ENCODE measurements at places on chromosomes 3 and 15.

GRCh38 chr3:121436641-121437040, 109.1 kb downstream of the POLQ start:
- DNase-seq: no peak

GRCh38 chr3:113441051-113441770, at the start of gene CFAP44:
Gene CFAP44, minus strand, starts transcription at chr3:113441493. Its CDS starts 7,829 bp downstream, at chr3:113433664.
- DNase-seq: peak; percentile 76

DNA sequence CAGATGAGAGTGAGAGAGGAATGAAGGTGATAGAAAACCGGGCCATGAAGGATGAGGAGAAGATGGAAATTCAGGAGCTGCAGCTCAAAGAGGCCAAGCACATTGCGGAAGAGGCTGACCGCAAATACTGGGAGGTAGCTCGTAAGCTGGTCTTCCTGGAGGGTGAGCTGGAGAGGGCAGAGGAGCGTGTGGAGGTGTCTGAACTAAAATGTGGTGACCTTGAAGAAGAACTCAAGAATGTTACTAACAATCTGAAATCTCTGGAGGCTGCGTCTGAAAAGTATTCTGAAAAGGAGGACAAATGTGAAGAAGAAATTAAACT, 88.9 kb downstream of the EOMES start:
- no peak for DNase-seq

DNA sequence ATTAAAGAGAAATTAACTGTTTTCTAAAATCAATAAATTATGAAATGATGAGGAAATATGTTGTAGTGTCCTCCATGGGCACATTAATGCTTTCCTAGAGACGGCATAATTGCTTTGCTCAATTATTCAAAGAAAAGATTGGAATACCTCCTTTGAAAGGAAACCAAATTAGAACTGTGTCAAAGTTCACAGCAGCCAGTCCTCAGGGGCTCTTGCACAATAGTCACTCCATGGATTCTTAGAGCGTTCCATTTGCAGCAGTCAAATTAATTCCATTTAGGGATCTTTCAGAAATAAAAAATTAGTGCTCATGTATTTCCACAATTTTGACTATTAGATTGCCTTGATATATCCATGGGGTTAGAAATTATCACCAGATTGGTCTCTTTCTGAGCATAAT, 841.6 kb upstream of the DPPA4 start:
- no peak for DNase-seq

DNA sequence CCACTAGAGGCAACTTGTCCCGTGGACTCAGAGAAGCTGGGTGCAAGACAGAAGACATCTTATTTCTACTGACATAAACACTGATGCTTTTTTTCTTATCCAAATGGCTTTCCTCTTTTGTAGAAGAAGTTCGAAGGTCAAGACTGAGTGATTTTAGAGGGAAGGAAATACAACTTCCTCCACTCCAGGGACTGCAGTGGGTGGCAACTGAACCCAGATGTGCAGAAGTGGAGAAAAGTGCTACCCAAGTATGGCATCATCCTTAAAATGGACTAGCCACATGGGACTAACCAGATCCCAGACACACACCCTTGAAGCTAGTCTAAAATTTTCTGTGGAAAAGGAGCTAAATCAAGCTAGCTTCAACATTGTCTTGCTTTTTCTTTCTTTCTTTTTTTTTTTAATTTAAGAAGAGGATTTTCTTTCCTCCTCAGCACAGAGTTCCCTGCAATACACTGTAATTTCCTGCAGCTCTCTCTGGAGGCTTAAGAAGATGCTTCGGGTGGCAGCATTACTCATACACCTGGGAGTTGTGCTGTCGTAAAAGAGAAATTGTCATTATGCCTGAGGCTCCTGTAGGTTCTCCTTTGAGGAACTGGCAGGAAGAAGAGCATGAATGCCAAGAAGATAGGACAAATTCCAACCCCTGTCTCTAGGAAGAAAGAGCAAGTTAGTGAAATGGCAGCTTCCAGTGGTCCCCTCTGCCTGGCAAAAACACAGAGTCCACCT, 3.8 kb upstream of the FRMD4B start:
- DNase-seq: no peak

DNA sequence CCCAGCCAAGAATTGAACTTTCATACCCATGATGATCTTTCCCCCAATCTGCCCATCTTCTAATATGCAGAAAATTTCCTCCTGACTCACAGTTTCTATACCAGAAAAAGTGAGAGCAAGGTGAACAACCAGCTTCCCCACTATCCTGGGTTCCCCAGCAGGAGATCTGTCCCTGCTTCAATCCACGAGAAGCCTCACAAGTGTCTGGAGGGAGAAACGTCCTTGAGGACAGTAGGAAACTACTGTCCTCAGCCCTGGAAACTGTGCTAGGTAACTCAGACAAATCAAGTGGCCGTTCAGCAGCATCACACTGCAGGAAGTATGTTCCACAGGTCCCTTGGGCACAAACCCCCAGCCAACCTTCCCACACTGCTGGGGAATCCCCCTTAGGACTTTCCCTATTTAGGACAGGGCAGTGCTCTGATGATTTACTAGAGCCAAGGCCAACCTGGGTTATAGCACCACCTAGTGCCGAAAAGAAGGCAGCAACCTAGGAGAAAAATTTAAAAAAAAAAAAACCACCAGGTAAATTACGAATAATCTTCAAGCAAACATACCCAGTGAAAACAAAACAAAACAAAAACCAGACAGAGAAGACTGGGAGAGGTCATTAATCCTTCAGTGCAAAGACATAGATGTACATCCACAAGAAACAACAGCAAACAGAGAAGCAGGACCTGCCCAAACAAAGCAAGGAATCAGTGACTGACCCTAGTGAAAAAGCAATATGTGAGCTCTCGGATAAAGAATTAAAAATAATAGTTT, 36.0 kb downstream of the MORC1 start:
- DNase-seq: no peak
